Karpas-422 (cell line): ENCODE measurements at places on chromosomes 12 and 14. TPM values are rescaled to one million over a fixed set of nuclear protein-coding genes. Genes with fewer than 3 reads are reported as not detected.

Gene SOX5
- total RNA-seq = 15.2 and 30.5 TPM in 2 replicates

Gene MYO1A
- 0.11 and 3.8 TPM in 2 replicates for total RNA-seq

Gene GNG2
- 212 and 351 TPM in 2 replicates for total RNA-seq

DNA sequence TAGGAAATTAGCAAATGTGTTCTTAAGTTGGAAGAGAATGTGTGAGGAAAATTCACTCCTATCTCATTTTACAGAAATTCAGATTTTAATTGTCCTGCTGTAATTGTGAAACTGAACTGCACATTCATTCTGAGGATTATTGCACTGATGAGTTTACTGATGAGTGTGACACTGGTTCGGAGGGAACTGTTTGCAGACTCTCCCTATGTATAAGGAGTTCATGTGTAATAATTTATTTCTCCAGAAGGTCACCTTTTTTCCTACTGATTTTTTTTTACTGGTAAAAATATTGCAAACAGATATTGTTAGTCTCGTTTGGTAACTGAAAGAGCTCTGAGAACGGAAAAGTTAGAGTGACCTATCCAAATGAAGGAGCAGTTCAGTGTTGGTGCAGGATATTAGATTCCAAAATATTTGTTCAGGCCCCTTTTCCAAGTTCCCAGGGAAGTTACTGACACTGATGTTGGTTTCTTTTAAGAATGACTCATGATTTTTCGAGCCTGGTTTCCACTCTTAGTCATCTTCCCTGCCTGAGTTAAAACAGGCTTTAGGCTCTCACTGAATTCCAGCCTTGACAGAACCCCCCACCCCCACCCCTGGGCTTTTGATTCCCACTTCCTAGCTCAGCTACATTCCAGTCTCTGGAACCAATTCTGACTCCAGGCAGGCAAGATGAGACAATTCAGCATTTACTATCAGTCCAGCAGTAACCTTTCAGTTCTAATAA is 18.4 kb downstream of the ANO6 start:
- DNase-seq = no peak
- no peak overlapping the region for H3K27ac ChIP-seq
- H3K4me1 ChIP-seq = no peaks in the 10 kb centered on the region
- H3K4me3 ChIP-seq = no peak overlapping the region

DNA sequence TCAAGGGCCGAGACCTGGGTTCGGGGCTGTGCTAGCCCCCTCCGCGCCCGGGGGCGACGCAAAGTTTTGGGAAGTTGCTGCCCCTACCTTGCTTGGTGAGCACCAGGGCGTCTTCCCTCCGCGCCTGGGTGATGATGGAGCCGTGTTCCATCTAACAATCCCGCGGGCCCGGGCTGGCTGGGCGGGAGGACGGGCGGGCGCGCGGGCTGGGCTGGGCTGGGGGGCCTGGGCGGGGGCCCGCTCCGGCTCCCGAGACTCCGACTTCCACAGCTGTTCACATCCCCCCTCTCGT is 298 bp downstream of the CTDSP2 start:
- peak; percentile 59 for DNase-seq
- H3K27ac ChIP-seq = no peak overlapping the region
- peaks cover 35% of the 10 kb centered on the region for H3K4me1 ChIP-seq
- H3K36me3 ChIP-seq = no peaks in the 10 kb centered on the region
- H3K27me3 ChIP-seq = no peaks in the 10 kb centered on the region

DNA sequence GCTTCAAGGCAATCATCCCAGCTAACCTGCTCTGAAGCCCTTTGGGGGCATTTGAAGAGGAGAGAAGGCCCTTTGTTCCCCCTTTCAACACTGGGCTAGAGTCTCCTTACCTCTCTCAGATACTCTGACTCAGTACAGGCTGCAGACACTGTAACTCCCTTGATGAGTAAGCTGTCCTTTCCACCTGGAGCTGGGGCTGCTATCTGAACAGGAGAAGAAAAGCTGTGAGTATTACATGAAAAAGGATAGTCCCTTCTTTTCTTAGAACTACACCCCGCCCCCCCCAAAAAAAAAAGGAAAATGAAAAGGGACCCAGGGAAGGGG is 186.6 kb upstream of the PLEKHG7 start:
- no peaks in the 10 kb centered on the region for H3K4me1 ChIP-seq
- DNase-seq = no peak
- no peaks in the 10 kb centered on the region for H3K27me3 ChIP-seq
- H3K36me3 ChIP-seq = no peaks in the 10 kb centered on the region
- no peak overlapping the region for H3K27ac ChIP-seq
- no peak overlapping the region for H3K4me3 ChIP-seq

GRCh38 chr12:32334371-32334777 is 65.0 kb upstream of the FGD4 start:
- peaks cover 13% of the 10 kb centered on the region; the same call in 1 of the 2 replicates for H3K36me3 ChIP-seq
- H3K27ac ChIP-seq = no peak overlapping the region
- no peaks in the 10 kb centered on the region for H3K27me3 ChIP-seq
- DNase-seq = no peak
- H3K4me3 ChIP-seq = no peak overlapping the region

DNA sequence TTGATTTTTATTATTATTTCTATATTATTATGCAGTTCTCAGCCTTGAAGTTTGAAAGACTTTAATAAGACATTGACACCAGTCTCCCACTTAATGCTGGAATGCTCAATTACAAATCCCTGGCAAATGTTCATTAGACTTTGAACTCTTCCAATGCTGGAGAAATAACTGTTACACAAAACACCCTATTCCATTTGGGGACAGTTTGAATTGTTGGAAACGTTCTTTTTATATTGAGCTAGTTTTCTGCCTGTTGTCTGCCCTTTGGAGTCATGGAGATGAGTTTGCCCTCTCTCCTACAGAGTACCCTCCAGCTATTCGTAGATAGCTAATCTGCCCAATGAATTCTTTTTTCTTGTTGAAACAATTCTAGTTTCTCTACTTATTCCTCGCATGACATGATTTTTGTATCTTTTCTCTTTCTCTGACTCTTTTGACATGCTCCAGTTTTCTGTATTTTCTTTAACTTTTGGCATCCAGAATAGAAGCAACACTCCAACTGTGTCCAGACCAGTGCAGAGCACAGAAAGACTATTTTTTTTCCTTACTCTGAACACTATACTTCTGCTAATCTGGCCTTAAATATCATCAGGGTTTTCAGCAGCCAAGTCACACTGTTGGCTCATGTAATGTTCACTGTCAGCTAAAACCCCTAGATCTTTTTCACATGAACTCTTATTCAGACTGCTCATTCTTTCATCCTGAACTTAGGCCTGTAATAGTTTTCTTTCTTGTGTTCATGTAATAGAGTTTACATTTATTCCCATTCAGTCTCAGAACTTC is 379.3 kb downstream of the RAD51B start:
- no peaks in the 10 kb centered on the region for H3K4me1 ChIP-seq
- no peaks in the 10 kb centered on the region for H3K36me3 ChIP-seq
- no peaks in the 10 kb centered on the region for H3K27me3 ChIP-seq
- no peak overlapping the region for H3K4me3 ChIP-seq

GRCh38 chr14:102711207-102711606 is 66.0 kb upstream of the TRAF3 start:
- peaks cover 40% of the 10 kb centered on the region for H3K36me3 ChIP-seq
- no peak overlapping the region for H3K27ac ChIP-seq
- peaks cover 5% of the 10 kb centered on the region for H3K4me1 ChIP-seq
- no peaks in the 10 kb centered on the region for H3K27me3 ChIP-seq
- H3K4me3 ChIP-seq = no peak overlapping the region
- no peak for DNase-seq

DNA sequence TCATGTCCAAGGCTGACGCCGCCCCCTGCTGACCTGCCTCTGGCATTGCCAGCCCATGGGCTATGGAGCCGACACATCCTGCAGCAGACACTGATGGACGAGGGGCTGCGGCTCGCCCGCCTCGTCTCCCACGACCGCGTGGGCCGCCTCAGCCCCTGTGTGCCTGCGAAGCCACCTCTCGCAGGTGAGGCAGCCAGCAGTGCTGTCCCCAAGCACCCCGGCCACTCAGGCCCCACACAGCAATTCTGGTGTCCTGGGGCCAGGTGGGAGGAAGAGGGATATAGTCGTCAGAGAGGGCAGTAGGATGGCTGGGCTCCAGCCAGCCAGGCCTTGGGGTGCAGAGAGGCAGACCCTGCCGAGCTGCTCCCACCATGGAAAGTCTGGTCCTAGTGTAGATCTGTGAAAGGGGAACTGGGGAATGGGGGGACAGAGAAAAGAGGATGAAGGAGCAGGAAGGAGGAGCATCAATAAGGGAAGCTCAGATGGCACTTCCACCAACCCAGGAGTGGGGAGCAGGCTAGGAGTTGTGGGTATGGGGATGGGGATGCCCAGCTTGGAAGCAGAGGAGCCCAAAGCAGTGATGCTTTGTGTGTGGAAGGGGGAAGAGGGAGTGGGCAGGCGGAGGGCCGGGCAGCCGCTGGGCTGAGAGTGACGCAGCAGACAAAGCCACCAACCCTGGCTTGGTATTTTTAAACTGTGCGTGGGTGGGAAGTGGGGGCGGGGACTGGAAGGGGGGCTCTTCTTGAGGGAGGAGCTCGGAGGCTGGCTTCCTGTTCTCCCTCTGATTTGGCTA is 4.7 kb downstream of the NAB2 start:
- H3K4me3 ChIP-seq = peak overlapping the region; percentile 52
- DNase-seq = peak; percentile 91
- H3K27ac ChIP-seq = peak overlapping the region; percentile 83
- peaks cover 28% of the 10 kb centered on the region; the same call in 1 of the 2 replicates for H3K36me3 ChIP-seq
- no peaks in the 10 kb centered on the region for H3K27me3 ChIP-seq
- H3K4me1 ChIP-seq = peaks cover 59% of the 10 kb centered on the region

GRCh38 chr12:41013881-41014642 is 174.1 kb upstream of the PDZRN4 start:
- no peak overlapping the region for H3K27ac ChIP-seq
- H3K27me3 ChIP-seq = no peaks in the 10 kb centered on the region
- H3K4me1 ChIP-seq = peaks cover 26% of the 10 kb centered on the region

DNA sequence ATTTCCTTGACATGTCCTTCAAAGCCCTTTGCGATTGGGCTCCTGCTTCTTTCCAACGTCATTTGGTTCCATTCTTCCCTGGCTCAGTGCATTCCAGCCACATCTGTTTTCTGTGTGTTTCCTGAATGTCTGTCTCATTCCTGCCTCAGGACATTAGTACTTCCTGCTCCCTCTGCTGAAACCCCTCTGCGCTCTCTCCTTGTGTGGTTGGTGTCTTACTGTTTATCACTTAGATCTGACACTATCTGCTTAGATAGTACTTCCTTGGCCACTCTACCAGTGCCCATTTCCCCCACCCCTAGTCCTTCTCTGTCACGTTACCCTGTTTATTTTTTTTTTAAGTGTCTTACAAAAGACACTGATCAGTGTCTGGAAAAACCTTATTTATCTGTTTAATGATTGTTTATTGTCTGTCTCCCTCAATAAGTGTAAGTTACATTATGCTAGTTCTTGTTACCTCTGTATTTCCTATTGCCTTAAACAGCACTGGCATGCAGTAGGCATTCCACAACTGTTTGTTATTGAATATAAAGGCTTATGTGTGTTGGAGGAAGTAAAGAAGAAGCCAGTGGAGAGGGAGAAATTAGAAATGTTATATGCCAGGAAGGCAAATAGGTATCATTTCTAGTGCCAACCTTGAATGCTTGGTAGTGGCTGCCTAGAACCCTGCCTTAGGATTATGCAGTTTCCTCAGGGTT is 21.5 kb downstream of the DYRK2 start:
- 0 out of 2 replicates have a peak, but pooled peaks cover 5% of the 10 kb centered on the region for H3K4me1 ChIP-seq
- H3K27me3 ChIP-seq = no peaks in the 10 kb centered on the region
- no peaks in the 10 kb centered on the region for H3K36me3 ChIP-seq
- H3K4me3 ChIP-seq = no peak overlapping the region
- H3K27ac ChIP-seq = no peak overlapping the region
- DNase-seq = no peak
